NCI-H748 treated with DMSO at 0.1 percent for 48 hours (cell line): ENCODE measurements at places on chromosomes 6 and 20.

DNA sequence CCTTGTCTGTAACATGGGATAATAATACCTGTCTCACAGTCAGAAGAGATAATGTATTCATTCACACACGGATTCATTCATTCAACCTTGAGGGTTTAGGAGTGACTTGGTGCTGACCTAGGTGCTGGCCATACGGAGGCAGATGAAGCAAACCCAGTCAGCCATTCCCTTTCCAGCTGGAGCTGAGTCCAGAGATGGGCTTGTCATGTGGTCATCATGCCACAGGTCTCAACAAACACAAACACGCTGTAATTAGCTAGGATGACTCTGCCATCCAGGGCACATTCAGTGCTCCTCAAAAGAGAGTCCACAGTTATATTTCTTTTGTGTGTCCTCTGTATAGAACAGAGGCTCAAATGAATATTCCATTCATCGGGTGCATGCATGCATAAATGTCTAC is 19.5 kb upstream of the PRELID3B start:
- peak; percentile 38 for DNase-seq

- DNase-seq, result no peak
Observed at GRCh38 chr6:2192976-2193375, 52.4 kb downstream of the GMDS start.

GRCh38 chr6:5012519-5012918 is 8.7 kb upstream of the RPP40 start:
- DNase-seq, result no peak

- DNase-seq, result no peak
Observed at GRCh38 chr20:14932040-14932439, 594.6 kb upstream of the FLRT3 start.

DNA sequence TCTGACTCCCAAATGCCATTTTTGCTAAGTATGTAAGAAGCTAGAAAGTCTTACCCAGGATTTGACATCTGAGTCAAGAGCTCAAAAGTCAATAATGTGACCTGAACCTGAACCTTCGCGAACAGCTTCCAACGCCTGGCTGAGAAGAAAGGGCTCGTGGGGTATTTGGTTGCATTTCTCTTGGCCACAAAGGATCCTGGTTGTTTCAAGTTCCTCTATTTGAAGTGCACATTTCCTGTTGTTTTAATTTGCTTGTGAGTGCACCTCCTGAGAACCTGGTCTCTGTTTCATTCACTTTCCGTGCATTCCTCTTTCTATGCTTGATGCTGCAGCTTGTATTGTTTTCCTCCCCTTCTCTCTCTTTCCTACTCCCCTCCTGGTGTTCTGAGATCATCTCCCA is 212.5 kb downstream of the FOXA2 start:
- DNase-seq, result no peak

DNA sequence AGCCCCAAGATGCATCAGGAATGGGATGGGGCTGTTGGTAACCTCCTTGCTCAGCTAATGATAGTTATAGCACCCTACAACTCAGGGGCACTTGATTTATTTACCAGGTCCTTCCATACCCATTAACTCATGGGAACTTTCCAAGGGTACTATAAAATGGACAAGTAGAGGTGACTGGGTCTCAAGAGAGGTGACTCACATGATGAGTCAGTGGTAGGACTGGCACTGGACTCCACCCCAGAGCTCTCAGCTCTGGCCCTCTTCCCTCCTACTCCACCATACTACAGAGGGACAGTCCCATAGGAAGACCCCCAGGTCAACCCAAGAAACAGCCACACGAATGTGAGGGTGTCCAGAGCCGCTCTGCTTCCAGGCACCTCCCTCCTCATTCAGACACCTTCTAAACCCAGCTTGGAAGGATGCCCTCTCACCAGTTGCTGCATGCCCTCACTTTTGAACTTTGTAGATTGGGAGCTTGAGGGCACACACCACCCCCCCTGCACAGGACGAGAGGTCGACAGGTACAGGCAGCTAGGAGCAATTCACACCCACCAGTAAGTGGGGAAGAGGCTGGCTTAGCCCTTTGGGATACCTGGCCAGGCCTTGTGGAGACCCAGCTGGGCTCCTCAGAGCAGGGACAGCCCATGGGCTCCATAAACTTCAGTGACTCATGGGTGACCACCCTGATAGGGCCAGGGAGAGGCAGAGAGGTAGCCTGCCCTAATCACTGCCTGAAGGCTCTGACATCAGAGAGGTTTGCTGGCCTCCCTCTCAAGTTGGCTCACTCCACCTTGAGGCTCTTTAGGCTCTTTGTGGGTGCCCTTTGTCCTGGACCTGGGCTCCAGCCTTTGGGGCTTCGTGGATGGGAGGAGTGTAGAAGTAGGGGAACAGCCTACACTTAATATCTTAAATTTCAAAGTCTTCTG is 81.6 kb upstream of the MLN start:
- no peak for DNase-seq

- DNase-seq, result no peak
Observed at GRCh38 chr6:167920165-167920564, 77.3 kb upstream of the KIF25 start.

GRCh38 chr20:10511509-10512251 is 76.6 kb downstream of the SLX4IP start:
- no peak for DNase-seq

GRCh38 chr6:52420668-52421358 is 671 bp downstream of the EFHC1 start:
- peak; percentile 80 for DNase-seq

GRCh38 chr6:25898289-25898977 is 24.4 kb upstream of the SLC17A3 start:
- DNase-seq, result no peak

DNA sequence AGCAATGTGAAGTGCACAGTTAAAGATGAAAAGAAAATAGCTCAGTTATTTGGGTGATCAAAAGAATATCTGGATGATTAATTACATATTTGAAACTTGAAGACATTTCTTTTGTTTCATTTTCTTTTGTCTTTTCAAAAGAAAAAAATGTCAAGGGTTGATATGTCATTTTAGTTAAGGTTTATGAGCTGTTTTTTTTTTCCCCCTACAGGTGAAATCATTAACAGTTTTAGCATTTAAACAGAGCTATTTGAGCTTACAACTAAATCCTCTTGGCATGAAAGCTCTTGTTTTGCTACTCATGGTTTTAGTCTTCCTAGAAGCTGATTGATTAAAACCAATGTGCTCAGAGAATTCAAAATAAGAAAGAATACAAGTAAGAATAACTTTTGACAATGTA is 887.3 kb downstream of the PHF3 start:
- DNase-seq, result no peak
